Nucleus accumbens (tissue), 56 donors: ENCODE measurements at places on chromosomes 3 and 15.

DNA sequence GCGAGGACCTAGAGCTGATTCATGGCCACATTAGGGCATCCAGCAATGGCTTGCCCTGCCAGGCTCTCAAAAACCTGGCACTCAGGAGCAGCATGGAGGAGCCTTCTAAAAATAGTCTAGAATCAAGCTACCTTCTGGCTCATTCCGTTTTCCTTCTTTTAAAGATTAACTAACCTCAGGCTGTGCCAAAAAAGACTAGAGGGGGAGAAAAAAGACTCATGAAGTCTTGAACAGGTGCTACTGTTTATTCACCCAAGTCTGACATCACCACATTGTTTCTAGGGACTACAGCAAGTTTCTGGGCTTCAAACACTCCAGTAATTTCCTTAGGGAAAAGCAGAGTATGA, 125.8 kb downstream of the TNIK start:
- no peak for DNase-seq

DNA sequence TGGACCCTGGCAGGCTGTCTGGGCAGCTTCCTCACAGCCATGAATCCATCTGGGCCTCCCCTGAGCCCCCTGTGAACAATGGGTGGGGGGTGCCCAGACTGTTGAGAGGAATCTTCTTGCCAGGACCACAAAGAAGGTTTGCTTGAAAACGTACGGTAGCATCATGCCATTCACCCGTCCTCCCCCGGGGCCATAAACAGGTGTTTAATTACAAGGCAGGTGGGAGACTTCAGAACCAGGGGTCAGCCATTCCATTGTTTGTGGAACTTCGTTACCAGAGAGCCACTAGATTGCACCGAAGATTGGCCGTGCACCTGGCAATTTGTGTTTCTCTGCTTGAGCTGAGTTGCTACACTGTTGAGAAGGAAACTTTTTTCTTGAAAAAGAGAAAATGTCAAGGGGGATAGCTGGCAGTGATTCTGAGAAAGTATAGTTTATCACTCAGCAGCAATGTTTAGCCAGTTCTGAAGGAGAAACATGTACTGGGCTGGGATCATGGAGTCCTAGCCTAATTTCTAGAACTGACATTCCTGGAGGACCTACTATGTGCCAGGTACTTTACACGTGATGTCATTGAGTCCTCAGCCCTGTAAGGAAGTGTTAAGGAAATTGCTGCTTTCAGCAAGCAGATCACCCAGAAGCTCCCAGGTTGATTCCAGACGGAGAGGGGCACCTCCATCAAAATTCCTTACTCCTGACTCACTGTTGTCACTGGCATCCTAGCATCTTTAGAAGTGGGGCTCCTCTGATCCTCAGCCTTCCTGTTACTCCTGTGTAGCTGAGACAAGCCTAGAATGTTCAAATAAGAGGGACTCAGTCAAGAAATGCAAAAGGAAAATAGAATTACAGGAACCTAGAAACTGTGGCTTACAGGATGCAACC, 103.8 kb upstream of the UBE2E1 start:
- no peak for DNase-seq

DNA sequence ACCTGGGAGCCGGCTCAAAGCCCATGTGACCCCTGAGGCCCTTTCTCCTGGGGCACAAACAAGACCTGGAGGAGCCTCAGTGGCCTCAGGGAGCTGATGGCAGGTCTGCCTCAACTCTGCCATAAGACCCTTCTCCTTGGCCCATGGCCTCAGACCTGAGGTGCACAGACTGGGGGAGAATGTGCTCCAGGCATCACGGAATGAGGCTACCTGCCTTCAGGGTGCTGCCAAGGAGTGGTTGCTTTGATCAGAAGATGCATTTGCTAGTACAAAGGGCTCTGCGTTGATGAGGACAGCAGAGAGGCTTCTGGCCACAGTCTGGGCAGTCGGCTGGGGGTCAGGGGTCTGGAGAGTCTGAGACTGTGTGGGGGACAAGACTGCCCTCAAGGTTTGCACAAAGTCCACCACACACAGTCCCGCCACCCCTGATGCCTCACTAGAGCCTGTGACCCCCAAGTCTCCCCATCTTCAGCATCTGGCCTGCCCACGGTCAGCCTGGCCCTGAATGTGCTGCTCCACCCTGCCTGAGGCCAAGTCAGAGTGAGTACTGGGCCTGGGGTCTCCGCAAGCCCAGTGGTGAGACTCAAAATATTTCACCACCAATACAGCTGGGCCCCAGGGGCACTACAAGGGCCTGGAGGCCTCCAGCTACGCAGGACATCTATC, 26.6 kb downstream of the ALDH1L1 start:
- no peak for DNase-seq

DNA sequence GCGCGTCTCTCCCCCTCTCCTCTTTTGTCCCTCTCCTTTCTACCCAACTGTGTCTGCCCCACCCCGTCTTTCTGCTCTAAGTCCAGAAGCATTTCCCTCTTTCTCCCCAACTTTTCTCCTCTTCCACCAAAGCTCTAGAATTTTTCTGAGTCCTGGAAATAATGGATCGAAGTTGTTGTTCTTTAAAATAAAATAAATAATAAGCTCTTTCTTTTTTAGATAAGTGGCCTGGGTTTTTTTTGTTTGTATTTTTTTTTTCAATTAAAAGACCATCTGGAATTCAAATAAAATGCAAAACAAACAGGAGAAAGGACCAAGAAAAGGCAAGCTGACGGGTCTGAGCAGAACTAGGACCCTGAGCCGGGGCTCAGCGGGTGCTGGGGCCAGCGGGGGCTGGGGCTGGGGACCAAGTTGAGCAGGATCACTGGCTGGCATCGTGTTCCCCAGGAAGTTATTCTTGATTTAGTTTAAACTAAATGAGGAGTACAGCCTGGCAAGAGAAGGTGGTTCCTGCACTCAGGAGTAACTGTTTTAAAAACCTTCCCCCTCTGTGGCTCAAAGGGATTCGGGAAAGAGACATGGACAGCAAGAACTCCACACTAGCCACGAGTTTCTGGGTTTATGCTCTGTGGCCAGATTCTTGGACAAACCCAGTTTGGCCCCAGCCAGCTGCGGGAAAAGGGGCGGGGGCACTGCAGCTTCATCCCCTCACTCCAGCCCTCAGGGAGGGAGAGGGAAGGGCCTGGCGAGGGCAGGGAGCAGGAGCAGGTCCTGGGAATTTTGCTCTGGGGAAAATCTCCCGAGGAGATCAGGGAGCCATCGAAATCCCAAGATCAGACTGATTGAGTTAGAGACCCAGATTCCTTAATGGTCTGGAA, 8.4 kb downstream of the GATA2 start:
- DNase-seq, result no peak

DNA sequence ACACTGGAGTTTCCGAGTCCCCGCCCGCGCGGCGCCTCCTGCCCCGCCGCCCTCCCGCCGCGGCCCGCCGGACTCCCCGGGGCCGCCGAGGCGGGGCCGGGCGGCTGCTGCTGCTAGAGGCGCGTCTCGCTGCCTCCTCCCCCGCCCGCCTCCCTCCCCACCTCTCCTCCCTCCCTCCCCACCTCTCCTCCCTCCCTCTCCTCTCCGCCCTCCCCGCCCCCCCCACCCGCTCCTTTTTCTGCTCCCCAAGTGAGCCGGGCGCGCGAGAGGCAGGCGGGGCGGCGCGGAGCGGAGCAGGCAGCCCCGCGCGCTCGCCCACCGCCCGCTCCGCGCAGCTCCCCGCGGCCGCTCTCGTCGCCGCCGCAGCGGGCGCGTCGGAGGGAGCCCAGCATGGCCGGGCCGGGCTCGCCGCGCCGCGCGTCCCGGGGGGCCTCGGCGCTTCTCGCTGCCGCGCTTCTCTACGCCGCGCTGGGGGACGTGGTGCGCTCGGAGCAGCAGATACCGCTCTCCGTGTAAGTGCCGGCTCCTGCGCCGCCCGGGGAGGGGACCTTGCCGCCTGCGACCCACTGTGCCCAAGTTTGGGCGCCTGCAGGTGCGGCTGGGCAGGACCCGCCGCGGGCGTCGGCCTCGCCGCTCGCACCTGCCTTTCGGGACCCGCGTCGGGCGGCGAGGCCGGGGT, at the start of gene CACNA2D3:
CACNA2D3 (plus strand) TSS at position 229 of the 679 bp plus-strand sequence.
- DNase-seq, result no peak

DNA sequence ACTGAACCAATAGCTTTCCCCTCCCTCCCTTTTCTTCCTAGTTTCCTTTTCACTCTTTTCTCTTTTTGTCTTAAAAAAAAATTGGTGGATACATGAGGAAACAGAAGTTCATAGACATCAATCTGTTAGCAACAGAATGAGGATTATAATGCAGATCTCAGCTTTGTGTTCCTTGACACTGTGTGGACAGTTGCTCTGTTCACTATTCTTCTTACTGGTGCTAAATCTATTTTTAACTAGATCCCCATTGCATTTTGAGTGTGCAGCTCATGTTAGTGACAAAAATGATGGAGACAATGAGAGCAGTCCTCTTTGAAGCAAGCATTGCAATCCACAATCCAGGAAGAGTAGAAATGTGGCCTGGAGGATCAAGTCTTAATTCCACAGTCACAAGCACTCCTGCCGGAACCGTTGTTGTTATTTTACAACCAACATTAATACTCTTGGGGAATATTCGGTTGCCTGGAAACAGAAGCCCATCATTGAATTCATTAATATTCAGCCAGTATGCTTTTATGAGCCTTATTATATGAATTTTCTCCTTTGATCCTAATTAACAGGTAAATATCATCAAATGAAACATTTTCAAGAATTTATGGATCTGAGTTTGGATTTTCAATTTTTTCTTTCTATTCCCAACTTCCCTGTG, 1016.8 kb downstream of the NTRK3 start:
- DNase-seq, result no peak

GRCh38 chr3:73508330-73508954, 116.3 kb downstream of the PDZRN3 start:
- DNase-seq, result no peak

DNA sequence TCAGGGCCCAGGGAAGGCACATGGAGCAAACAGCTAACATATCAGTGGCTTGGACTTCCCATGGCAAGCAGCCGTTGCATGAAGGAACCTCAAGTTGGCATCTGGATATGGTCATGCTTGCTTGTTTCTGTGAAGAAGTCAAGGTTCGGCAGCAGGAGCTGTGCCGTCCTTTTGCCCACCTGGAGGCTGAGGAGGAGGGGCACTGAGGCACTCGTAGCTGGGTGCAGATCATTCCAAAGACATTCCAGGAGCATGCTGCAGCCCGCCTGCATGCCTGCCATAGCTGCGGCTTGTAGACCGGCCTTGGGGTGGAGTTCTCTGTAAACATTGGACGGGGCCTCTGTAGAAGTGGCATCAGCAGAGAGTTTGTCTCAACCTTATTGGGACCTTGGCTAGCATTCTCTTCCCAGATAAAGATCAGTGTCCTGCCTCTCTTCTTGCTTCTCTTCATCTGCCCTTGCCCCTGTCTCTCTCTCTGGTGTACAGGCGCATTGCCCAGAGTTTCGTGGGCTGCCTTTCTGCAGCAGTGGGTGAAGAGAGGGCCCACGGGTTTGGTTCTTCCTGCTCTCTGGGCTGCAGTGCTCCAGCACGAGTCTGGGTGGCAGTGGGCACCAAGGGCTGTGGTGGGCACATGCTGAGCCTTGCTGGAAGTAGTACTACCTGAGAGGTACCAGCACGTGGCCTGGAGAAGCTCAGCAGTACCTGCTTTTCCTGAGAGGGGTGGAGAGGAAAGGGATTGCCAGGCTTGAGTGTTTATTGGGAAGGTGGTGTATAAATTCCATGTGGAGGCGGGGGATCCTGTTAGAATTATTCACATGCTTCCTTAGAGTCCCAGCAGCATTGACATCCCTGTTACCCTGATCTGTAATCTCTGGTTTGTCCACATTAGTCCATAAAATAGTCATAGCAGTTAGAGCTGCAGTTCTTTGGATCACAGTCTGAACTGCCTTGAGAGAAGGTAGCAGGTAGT, 49.4 kb downstream of the CHCHD6 start:
- no peak for DNase-seq

GRCh38 chr3:51395493-51396213, 4.6 kb downstream of the RBM15B start:
- no peak for DNase-seq

- DNase-seq, result no peak
These were observed 97.8 kb upstream of the TBL1XR1 start for GRCh38 chr3:177295116-177295515.

GRCh38 chr3:51392355-51393133, 1.5 kb downstream of the RBM15B start:
- no peak for DNase-seq

GRCh38 chr15:25671132-25671531, 192.0 kb downstream of the ATP10A start:
- no peak for DNase-seq

DNA sequence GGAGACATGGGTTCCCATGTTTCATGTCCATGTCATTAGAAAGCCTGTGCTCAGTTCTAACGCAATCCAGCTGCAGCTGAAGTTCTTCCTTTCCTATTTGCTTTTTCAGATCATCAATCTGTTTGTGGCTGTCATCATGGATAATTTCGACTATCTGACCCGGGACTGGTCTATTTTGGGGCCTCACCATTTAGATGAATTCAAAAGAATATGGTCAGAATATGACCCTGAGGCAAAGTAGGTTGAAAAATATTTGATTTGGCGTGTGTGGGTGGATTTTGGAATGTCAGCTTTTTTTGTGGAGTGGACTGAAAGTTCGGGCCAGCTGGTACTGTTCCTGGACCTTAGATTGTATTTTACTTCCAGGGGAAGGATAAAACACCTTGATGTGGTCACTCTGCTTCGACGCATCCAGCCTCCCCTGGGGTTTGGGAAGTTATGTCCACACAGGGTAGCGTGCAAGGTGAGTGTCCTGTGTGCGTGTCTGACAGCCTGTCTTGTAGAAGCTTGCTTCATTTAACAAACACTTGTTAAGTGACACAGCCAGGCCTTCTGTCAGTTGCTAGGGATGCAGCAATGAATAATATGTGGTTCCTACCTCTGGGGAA, 69.6 kb downstream of the CHDH start:
- DNase-seq, result no peak

DNA sequence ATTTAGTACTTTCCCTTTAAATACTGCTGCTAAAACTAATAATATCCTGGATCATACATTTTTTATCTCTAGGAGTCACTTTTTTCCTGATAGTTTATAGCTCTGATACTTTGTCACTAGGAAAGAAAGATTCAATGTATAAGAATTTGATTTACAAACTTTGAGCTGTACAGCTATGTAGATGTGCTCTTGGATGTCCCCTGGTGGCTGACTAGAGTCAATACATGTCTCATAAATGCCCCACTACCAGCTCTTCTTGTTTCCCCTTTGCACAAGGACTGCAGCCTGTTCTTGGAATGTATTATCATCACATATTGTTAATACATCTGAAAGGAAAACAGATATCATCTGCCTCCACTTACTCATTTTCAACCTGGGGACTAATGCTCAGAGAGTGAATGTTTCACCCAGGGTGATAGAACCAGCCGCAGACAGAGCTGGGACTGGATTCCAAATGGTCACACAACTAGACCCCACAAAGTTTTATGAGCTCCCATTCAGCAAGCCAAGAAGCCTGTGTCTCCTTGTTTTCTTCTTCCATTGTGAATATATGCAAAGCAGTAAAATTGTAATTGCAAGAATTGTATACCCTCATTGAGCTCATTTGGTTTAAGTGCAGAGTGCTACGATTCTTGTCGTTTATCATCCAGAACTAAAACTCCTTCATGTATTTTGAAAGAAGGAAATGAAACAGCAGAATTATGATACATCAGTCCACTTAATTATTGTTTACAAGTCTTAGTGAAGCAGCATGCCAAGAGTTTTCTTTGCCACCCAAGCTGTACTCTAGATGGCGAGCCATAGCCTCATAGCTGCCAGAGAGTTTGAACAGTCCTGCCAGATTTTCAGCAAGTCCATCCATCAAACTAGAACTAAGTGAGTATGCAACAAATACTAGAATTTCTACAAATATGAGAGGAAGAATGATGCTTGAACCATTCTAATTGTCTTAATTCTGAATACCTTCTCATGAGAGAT, 261.6 kb upstream of the LMCD1 start:
- no peak for DNase-seq

- DNase-seq, result no peak
These were observed 401.7 kb upstream of the CDIN1 start for GRCh38 chr15:36177590-36178302.

- no peak for DNase-seq
These were observed 70.7 kb downstream of the CYP19A1 start for GRCh38 chr15:51267703-51268083.
